Activated CD8-positive, alpha-beta T cell treated with anti-CD3 and anti-CD28 coated beads for 36 hours (primary cell): ENCODE measurements at places on chromosomes 3 and 15. TPM values are rescaled to one million over a fixed set of nuclear protein-coding genes. Genes with fewer than 3 reads are reported as not detected.

DNA sequence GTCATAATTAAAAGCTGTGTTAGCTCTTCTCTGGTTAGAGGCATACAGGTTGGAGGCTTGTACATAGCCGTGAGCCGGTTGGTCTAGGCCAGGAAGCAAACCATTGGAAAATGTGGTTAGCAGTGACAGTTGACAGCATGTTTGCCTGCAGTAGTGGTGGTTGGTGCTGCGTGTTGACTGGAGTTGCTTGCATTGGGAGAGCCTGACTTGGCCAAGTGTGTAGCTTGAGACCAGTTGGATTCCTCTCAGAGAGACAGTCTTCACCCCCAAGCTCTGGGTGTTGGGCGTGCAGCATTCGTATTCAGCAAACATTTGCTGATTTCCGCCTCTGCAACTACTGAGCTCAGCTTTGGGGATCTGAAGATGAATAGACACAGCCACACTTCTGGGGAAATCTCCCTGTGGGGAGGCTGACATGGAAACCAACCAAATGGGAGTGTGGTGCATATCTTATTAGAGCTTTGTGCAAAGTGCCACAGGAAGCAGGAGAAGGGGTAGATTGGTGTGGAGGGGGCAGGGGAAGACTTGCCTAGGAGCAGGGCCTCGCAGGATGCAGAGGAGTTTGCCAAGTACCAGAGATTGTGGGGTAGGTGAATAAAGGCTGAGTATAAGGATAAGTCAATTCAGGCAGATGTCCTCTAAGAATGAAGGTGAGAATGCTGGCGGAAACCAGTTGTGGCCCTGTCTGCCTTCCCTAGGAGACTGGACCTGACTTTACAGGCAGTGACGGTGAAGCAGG is 83.5 kb downstream of the IGF1R start:
- H3K4me3 ChIP-seq, result no peak overlapping the region
- peaks cover 36% of the 10 kb centered on the region for H3K4me1 ChIP-seq
- H3K36me3 ChIP-seq, result no peaks in the 10 kb centered on the region

DNA sequence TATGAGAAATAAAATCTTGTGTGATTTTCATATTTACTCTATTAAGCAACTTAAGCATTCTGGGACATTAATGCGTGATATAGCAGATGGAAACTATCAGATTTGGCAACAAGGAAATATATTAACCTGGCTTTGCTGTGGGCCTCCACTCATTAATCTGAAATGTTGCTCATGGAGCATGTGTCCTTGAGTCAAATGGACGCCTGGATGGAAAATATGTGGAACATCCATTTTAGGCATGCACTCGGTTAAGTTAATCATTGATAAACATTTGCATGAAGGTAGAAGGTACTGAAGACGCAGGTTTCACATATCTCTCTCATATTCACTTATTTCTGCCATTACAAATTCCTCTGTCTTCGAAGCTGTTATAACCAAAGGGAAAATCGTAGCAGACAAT is 246.1 kb downstream of the NR2F2 start:
- H3K4me1 ChIP-seq, result no peaks in the 10 kb centered on the region
- no peak overlapping the region for H3K27ac ChIP-seq
- H3K4me3 ChIP-seq, result no peak overlapping the region
- H3K27me3 ChIP-seq, result peaks cover 3% of the 10 kb centered on the region

DNA sequence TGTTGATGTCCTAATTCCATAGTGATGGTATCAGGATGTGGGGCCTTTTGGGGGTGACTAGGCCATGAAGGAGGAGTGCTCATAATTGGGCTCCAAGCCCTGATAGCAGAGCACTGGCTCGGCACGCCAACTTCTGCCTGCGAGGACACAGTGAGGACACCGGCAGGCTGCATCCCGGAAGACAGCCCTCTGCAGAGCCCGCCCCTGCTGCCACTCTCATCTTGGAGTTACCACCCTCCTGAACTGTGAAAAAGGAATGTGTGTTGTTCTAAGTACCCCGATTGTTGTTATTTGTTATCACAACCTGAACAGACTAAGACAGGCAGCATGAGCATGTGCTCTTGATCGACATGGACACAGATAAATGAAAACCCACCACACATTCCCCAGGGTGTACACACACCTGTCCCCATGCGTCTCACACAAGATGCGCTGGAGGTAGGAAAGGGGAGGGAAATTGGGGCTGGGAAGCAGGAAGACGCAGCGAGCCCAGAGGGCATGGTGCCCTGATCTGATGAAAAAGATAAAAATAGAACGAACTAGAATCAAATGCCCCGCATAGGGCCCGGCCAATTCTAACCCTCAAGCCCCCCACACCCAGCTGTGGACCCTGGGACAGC is 40.1 kb downstream of the RPN1 start:
- no peak overlapping the region for H3K4me3 ChIP-seq
- H3K27me3 ChIP-seq, result peaks cover 3% of the 10 kb centered on the region
- no peaks in the 10 kb centered on the region for H3K36me3 ChIP-seq
- DNase-seq, result no peak
- H3K4me1 ChIP-seq, result no peaks in the 10 kb centered on the region

GRCh38 chr15:60798821-60799220 is 319.9 kb upstream of the ICE2 start:
- H3K36me3 ChIP-seq, result peaks cover 11% of the 10 kb centered on the region
- peaks cover 76% of the 10 kb centered on the region for H3K4me1 ChIP-seq
- H3K27me3 ChIP-seq, result no peaks in the 10 kb centered on the region

GRCh38 chr3:172701751-172702150 is 9.1 kb downstream of the NCEH1 start:
- no peak for DNase-seq
- no peaks in the 10 kb centered on the region for H3K27me3 ChIP-seq
- H3K27ac ChIP-seq, result no peak overlapping the region
- no peaks in the 10 kb centered on the region for H3K36me3 ChIP-seq

GRCh38 chr3:94043285-94043684 is 14.9 kb upstream of the STX19 start:
- DNase-seq, result no peak
- H3K36me3 ChIP-seq, result peaks cover 17% of the 10 kb centered on the region
- H3K4me1 ChIP-seq, result peaks cover 2% of the 10 kb centered on the region
- H3K4me3 ChIP-seq, result peak overlapping the region; percentile 42
- H3K27me3 ChIP-seq, result no peaks in the 10 kb centered on the region
- H3K27ac ChIP-seq, result peak overlapping the region; percentile 68

GRCh38 chr3:46929324-46929723 is 47.2 kb downstream of the CCDC12 start:
- H3K27me3 ChIP-seq, result no peaks in the 10 kb centered on the region
- H3K36me3 ChIP-seq, result peaks cover 39% of the 10 kb centered on the region
- DNase-seq, result no peak
- no peak overlapping the region for H3K4me3 ChIP-seq
- peaks cover 67% of the 10 kb centered on the region for H3K4me1 ChIP-seq

- H3K27ac ChIP-seq, result no peak overlapping the region
- H3K36me3 ChIP-seq, result peaks cover 12% of the 10 kb centered on the region
- DNase-seq, result no peak
- peaks cover 10% of the 10 kb centered on the region for H3K4me1 ChIP-seq
- H3K27me3 ChIP-seq, result no peaks in the 10 kb centered on the region
Measured at GRCh38 chr15:77347197-77347596, 72.7 kb downstream of the PEAK1 start.

DNA sequence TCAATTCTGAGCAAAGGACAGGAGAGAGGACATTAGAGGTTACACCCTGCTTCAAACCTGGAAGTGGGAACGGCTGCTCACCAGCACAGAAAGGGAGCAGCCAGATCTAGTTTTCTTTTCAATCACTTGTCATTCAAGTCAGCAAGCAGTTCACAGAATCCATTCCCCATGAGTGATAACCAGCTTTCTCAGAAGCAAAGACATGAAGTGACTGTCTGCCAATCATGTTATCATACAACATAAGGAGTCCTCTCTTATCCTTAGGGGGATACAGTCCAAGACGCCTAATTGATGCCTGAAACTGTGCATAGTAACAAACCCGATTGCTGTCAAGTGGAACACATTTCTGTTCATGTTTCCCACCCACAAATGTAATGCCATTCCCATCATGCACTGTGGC is 54.7 kb downstream of the FAM98B start:
- H3K36me3 ChIP-seq, result peaks cover 74% of the 10 kb centered on the region
- peak; percentile 33 for DNase-seq
- H3K4me3 ChIP-seq, result no peak overlapping the region

- no peaks in the 10 kb centered on the region for H3K4me1 ChIP-seq
- no peak for DNase-seq
- no peaks in the 10 kb centered on the region for H3K27me3 ChIP-seq
- no peak overlapping the region for H3K4me3 ChIP-seq
- no peak overlapping the region for H3K27ac ChIP-seq
Measured at GRCh38 chr15:97968380-97968779, 7.9 kb downstream of the ARRDC4 start.

DNA sequence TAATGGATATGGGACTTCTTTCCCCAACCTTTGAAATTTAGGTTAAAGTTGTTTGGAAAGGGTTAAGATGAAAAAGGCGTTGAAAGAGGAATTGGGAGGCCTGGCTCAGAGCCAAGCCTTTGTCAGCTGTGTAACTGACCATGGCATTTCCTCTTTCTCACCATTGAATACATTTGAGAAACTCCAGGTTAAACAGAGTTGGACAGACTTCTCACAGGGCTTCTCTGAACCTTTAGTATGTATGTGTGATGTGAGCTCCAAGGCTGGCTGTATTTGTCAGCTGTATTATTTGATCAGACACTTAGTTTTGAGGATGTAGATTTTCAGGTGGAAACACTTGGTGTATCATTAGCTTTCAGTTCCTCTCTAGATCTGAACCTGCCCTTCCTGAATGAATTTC is 136.4 kb upstream of the GOLGA6L4 start:
- H3K27me3 ChIP-seq, result peaks cover 5% of the 10 kb centered on the region
- no peaks in the 10 kb centered on the region for H3K36me3 ChIP-seq
- no peak overlapping the region for H3K4me3 ChIP-seq

DNA sequence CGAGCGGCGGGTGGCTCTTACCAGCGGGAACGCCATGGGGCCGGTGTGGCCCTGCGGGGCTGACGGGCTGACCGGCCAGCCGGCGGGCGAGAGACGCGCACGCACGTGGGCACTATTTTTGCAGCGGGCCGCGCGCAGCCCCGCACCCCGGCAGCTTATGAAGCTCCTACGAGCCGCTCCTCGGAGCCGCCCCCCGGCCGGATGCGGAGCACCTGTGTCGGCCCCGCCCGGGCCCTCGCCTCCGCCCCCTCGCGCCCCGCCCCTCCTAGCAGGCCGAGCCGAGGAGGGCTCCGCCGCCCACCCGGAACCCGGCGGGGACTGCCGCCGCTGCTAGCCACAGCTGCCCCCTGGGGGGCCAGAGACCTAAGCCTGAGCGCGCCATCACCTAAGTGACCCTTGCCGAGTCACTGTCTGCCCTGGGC is 683 bp upstream of the CPEB1 start:
- DNase-seq, result peak; percentile 77
- H3K4me1 ChIP-seq, result peaks cover 4% of the 10 kb centered on the region
- H3K27ac ChIP-seq, result no peak overlapping the region
- H3K4me3 ChIP-seq, result peak overlapping the region; percentile 46
- no peaks in the 10 kb centered on the region for H3K36me3 ChIP-seq

DNA sequence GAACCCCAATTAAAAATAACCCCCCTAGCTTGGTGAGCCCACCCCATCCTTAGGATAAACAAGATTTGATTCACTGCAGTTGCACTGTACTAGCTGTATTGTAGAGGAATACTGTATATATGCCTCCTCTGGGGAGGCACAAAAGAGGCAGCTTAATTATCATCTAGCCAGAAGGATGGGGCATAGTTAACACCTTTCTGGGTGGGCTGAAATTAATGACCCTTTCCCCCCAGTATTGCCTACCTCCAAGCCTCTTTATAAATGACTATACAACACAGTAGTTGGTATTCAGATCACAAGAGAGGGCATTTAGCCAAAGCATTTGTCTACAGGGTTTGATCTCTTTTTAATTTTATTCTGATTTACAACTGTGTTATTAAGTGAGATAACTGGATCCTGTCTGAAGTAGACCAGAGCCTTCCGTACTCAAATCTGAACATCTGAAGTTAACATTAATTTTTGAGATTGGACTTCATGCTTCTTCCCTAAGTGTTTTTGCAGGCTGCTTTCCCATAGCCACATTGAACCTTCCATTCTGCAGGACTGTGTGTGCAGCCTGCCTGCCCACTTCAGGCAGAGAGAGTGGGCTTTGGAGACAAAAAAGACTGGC is 807.0 kb upstream of the ARRDC4 start:
- no peak overlapping the region for H3K27ac ChIP-seq
- no peak for DNase-seq
- H3K27me3 ChIP-seq, result no peaks in the 10 kb centered on the region
- H3K36me3 ChIP-seq, result no peaks in the 10 kb centered on the region

The IL12A gene
- total RNA-seq, result not detected

The SPATA12 gene
- not detected for total RNA-seq

The SPINT1 gene
- total RNA-seq, result 6.5 TPM

The COLQ gene
- total RNA-seq, result 2.3 TPM

The CAMK2N2 gene
- total RNA-seq, result 0.18 TPM
